HTR-8/SVneo (cell line): ENCODE measurements at places on chromosomes 1 and 21.

DNA sequence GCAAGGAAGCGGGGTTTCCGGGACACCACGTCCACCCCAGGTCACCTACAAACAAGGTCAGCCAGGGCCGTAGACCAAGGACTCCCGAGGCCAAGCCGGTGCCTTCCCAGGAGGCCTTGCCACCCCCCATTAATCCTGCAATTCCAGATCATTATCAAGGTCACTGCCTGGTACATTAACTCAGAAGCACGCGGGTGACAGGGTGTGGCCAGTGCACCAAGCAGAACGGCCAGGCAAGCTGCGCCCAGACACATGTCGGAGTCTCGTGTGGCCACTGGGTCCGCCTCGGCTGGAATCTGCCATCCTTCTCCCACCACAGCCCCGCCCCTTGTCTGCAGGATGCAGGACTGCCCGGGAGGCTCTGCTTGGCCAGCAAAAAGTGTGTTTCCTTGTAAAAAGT lies 144.7 kb downstream of the PRDM16 start:
- DNase-seq = no peak

- DNase-seq = no peak
These were observed 14.4 kb downstream of the F11R start for GRCh38 chr1:161006563-161006962.

- DNase-seq = peak; percentile 45
These were observed 159.7 kb downstream of the DISP1 start for GRCh38 chr1:222974496-222974895.

- peak; percentile 58 for DNase-seq
These were observed 27.0 kb downstream of the MFSD2A start for GRCh38 chr1:39981945-39982344.
